ENCODE measurements at places on chromosomes 2 and 18. TPM values are rescaled to one million over a fixed set of nuclear protein-coding genes. Genes with fewer than 3 reads are reported as not detected.

The NDC80 gene
- total RNA-seq = 1.4 TPM

The ANKRD30B gene
- not detected for total RNA-seq

The PSMA8 gene
- not detected for total RNA-seq

The KIF5C gene
- total RNA-seq = 3.5 TPM

The XDH gene
- total RNA-seq = 4.6 TPM

The ALPI gene
- 1.0 TPM for total RNA-seq

The NUP35 gene
- total RNA-seq = 12.2 TPM

The SCN9A gene
- 6.8 TPM for total RNA-seq

The ZBTB7C gene
- total RNA-seq = 24.1 TPM

The ERICH2 gene
- total RNA-seq = 0.86 TPM

The ASTL gene
- total RNA-seq = not detected

The GALNT5 gene
- total RNA-seq = 11.7 TPM

The MOCOS gene
- total RNA-seq = 7.5 TPM

The SMYD1 gene
- 7.3 TPM for total RNA-seq

The SCYGR6 gene
- not detected for total RNA-seq

The TUBA3D gene
- not detected for total RNA-seq

The HNRNPA3 gene
- total RNA-seq = 128 TPM

The BOK gene
- total RNA-seq = 76.8 TPM

The CPO gene
- total RNA-seq = 0.23 TPM

The POTEI gene
- 0.03 TPM for total RNA-seq

The CIB4 gene
- not detected for total RNA-seq

The TCF23 gene
- total RNA-seq = 0.12 TPM

Data from mucosa of gallbladder (tissue), 1 donor.